ENCODE measurements at places on chromosomes 6 and 20.

DNA sequence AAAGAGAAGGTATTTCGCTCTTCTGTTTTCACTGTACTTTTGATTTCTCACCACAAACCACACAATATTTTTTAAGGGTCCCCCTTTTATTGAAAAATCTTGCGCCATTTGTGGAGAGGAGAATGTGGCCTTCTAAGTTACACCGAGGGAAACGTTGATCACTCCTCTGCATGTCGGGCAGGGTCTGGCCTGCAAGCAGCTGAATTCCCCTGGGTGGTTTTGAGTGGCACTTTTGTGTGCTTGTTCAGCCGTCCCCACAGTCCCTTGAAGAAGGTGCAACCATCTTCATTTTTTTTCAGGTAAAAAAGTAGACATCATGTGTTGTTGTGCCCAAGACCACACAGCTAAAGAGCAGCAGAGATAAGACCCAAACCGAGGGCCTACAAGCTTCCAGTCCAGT lies 6.1 kb downstream of the GPR31 start:
- DNase-seq = no peak

DNA sequence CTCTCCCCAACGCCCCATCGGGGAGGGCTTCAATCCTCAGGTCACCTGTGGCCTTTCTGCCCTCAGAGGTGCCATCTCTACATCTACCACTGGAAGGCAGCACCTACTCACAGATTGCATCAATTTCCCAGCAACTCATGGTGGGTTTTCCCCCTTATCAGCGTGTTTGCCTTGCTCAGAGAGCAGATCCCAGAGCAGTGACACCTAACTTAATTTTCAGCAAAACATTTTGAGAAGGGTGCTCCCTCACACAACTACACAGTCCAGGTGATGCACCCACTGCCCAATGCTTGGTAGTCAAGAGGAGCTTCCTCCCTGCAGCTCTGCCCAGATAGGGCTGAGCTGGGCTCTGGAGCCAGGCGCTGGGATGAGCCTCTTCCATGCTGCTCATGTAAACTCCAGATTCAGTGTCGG lies 48.2 kb downstream of the PLG start:
- DNase-seq = no peak

- no peak for DNase-seq
Observed at GRCh38 chr6:133410638-133411435, 169.7 kb downstream of the EYA4 start.

GRCh38 chr20:43681991-43682410 lies 15.1 kb downstream of the MYBL2 start:
- DNase-seq = no peak

DNA sequence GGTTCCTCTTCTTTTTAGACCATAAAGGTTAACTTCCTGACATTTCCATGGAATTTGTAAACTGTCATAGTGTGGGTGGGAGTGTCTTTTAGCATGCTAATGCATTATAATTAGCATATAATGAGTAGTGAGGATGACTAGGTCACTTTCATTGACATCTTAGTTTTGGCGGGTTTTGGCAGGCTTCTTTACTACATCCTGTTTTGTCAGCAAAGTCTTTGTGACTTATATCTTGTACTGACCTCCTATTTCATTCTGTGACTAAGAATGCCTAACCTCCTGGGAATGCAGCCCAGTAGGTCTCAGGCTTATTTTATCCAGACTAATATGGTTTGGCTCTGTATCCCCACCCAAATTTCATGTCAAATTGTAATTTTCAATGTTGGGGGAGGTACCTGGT lies 149.6 kb upstream of the SYNCRIP start:
- DNase-seq = no peak

DNA sequence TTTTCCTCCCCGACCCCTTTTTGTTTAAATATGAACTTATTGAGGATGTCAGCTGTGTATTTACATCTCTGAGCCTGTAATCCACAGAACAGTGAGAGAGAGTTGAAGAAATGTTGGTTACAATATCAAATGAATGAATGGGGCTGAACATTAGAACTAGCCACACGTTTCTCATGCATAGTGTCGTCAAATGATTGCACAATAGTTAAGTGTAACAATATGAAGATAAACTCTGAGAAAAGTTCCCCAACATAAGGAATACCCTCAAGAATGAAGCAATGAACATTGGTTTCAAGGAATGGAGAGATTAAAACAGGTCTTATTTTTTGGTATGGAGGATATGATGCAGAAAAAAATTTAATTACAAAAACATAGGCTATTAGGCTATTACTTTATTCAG lies 100.5 kb upstream of the DTNBP1 start:
- no peak for DNase-seq

GRCh38 chr6:150291968-150292710 lies 76.7 kb upstream of the IYD start:
- DNase-seq = no peak

GRCh38 chr6:129886401-129887155 lies 25.5 kb upstream of the TMEM244 start:
- DNase-seq = no peak

DNA sequence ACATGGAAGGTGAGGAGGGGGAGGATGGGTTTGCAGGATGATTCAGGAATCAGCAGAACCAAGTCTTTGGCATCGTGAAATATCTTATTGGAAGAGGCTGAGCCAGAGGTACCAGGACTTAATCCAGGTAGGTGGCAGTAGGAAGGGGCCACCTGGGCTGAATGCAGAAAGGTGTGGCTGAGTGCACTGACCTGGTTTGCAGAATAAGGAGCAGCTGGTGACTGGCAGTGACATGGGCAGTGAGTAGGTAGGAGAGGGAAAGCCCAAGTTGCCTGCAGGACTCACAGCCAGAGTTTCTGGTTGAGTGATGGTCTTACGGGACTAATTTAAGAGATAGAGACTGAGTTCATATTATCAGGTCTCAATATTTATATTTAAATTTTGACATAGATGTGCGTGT lies 1.1 kb upstream of the PBOV1 start:
- DNase-seq = no peak

GRCh38 chr20:47785854-47786764 lies 828 bp upstream of the SULF2 start:
- peak; percentile 92 for DNase-seq

Measured in umbilical cord (tissue), 2 donors.